GM12864 (cell line): ENCODE measurements at places on chromosomes 4 and X.

GRCh38 chr4:138598226-138598625 is 356.1 kb upstream of the SLC7A11 start:
- no peak for DNase-seq

GRCh38 chr4:137608085-137608484 is 75.8 kb upstream of the PCDH18 start:
- no peak for DNase-seq

GRCh38 chrX:42978655-42979379 is 200.9 kb upstream of the PPP1R2C start:
- no peak for DNase-seq

GRCh38 chrX:6981718-6982406 is 165.7 kb upstream of the STS start:
- no peak for DNase-seq

DNA sequence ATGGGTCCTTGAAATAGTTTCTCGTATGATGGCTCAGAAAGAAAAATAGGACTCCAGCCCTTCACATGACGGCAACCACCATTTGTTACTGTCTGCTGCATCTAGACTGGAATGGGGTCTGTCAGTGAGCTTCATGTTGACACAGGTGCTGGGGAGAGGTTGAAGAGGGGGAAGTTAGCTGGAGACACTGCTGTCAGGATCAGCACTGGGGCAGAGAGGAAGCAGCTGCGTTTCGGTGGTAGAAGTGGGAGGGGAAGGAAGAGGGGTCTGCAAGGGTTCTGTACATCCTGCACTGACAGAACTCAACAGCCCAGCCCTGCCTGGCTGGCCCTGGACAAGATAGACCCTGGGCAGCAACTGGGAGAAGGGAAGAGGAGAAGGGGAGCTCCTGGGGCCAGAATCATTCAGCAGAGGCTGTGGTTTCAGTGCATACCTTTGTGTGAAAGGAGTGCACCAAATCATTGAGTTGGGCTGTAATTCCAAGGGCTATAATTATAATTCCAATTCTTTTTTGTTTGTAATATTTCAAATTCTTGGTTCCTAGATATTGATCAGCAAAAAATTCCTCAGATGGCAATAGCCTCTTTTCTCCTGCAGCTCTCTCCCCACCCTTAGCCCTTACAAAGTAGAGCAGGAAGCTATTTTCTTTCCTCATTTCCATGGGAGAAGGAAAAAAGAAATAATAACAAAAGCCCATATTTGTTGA is 119.4 kb upstream of the C1GALT1C1 start:
- peak; percentile 50 for DNase-seq

- DNase-seq: no peak
Measured at GRCh38 chrX:134172588-134173259, 64.3 kb upstream of the CCDC160 start.

DNA sequence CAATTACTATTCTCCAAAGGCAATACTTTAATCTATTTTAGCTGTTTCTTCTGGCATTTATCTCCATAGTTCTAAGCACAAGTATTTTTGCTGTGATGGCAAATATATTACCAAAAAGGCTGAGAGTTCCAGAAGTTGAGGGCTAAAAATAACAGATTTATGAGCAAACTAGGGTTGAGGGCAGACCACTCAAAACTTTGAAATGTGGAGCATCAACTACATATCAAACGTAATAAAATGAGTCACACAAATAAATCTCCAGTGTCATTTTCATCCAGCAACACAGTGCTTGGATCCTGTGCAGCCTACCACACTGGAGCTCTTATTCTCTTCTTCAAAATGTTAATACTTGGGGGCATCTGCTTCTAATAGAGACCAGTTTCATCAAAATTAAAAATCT is 163.9 kb downstream of the HS3ST1 start:
- no peak for DNase-seq

DNA sequence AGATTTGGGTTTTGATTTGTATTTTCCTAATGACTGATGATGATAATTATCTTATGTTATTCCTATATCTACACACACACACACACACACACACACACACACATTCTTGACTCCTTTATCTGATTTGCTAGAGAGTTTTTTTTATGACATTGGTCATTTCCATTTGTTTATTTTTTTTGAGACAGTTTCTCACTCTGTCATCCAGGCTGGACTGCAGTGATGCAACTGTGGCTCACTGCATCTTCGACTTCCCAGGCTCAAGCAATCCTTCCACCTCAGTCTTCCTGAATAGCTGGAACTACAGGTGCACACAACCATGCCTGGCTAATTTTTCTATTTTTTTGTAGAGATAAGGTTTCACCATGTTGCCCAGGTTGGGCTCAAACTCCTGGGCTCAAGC is 6.7 kb downstream of the ZNF81 start:
- DNase-seq: no peak

- DNase-seq: no peak
Measured at GRCh38 chr4:38154252-38154651, 194.1 kb downstream of the PTTG2 start.

DNA sequence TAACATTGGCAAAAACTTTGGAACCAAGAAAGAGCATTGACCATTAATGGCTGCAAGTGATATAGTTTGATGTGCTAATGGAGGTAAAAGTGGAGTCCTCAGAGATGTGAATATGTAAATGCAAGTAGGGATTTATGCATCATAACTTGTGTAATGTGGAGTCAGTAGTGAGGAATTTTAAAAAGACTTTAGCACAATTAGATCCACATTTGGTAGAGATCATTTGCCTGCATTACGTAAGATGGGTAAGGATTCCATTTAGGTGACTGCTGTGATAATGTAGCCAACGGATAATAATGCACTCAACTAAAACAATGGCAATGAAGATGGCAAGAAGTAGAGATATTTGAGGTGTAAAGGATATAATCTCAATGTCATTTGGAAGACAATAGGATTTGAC is 1128.4 kb downstream of the ADGRL3 start:
- DNase-seq: no peak

DNA sequence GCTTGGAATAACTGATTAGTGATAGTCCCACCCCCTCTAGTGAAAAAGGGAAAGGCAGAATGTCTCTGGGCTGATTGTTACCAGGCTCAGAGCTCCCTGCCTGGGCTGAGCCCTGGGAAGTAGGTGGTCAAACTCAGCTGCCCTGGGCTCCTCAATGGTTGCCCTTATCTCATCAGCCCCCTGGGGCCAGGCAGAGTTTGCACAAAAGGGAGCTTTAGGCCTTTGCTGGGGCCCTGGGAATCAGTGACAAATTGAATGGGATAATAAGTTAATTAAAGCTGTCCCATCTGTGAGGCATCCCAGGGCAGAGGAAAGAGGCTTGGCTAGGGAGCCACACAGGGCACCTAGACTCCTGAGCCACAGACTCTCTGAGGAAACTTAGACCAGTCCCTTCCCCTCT is 89.0 kb downstream of the EFNB1 start:
- no peak for DNase-seq

GRCh38 chr4:26821677-26822503 is 38.8 kb upstream of the STIM2 start:
- DNase-seq: no peak
